Activated CD8-positive, alpha-beta T cell treated with anti-CD3 and anti-CD28 coated beads for 36 hours (primary cell): ENCODE measurements at places on chromosomes 12 and 14. TPM values are rescaled to one million over a fixed set of nuclear protein-coding genes. Genes with fewer than 3 reads are reported as not detected.

The ALDH6A1 gene
- 11.8 TPM for total RNA-seq

The CCDC184 gene
- 0.34 TPM for total RNA-seq

The ARHGAP9 gene
- 128 TPM for total RNA-seq

The UNC79 gene
- 0.05 TPM for total RNA-seq
